Activated CD4-positive, alpha-beta T cell treated with anti-CD3 and anti-CD28 coated beads for 4 hours (primary cell): ENCODE measurements at places on chromosomes 1 and 21.
A peak's percentile ranks its signal among the peaks of the same experiment; 100 is the strongest.

GRCh38 chr1:116952738-116953275, 43.1 kb downstream of the PTGFRN start:
- DNase-seq = no peak

- DNase-seq = no peak
Measured at GRCh38 chr1:207214453-207214852, 107.0 kb upstream of the CD55 start.

GRCh38 chr1:162187687-162188276, 118.3 kb downstream of the NOS1AP start:
- DNase-seq = no peak

- DNase-seq = peak; percentile 59
Measured at GRCh38 chr1:37811027-37811655, 3.1 kb upstream of the YRDC start.

DNA sequence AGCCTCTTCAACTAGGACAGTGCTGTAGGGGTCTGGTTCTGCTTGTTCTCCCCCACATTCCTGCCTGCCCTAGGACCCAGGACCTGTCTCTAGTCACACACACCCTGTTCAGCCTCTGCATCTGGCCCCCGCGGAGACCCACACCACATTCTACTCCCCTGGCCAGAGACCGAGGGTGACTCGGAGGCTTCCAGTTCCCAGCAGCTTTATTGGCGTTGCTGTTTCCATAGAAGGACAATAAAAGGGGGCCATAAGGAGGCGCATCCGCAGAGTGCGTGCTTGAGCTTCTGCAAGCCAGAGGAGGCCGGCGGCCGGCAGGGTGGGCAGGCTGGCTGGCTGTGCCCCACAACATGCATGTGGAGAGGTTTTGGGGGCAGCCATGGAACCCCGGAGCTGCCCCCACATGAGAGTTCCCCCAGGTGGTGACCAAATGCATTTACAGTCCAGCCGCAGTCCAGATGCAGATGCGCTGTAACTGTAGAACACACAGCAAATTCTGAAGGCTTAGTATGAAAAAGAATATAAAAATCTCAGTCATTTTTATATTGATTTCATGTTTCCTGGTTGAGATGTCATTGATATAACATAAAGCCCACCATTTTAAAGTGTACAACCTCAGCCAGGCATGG, 52.4 kb downstream of the PDE9A start:
- no peak for DNase-seq

DNA sequence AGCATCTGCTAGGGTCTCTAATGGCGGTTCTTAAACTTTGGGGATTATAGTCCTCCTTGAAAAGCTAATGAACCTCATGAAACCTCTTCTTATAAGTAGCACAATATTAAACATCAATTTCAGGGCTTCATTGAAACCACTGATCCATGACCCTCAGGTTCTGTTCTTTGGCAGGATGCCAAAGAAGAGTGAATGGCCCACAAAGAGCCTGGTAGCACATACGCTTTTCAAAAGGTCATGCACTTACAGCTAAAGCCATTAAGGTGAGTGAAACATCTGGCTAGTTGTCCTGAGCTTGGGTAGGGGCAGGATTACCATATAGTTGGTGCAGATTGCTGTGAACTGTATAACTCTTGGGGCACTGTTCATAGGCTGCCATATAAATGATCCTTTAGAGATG, 42.3 kb downstream of the MDM4 start:
- no peak for DNase-seq

DNA sequence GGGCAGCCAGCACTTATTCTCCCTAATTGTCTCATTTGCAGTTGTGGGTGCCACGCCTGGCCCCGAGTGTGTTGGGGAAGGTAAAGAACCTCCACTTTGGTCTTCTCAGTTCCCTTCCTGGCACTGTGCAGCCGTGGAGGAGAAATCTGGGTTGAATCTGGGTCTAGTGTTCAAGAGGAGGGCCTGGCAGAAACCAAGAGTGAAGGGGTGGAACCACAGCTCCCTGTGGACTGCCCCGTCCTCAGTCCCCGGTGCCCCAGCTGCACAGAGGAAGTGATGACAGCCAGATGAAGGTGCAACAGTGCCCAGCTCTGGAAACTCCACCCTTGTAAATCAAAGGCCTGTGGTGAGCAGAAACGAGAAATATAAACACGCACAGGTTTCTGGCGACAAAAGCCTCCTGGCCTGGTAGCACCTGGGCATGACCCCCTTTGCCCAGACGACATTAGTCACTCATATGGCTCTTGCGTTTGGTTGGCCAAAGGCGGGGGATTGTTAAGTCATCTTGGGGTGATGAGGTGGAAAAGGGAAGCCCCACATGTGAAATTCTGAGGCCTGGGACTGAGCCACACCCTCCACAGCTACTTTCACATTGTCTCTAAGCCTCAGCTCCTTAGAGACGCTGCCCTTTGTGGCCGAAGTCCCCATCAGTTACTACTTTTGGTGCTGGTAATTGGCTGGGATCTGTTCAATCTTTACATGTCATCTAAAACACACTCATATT, 4.2 kb upstream of the ECE1 start:
- DNase-seq = peak; percentile 76

DNA sequence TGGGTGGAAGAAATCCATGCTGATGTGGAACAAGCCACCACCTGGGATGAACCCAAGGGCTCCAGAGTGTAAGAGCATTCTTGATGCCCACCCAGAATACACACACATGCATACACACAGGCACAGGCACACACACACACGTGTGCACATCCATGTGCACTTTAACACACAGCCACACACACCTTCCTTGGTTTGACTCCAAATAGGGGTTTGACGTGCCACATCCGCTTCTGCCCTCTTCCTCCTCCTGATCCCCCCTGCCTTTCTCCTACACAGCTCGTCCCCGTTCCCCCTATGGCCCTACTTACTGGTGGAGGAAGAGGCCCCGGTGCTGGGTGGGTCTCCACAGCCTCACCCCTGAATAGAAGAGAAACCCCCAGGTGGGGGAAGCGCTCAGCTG, 16.0 kb downstream of the SPATA21 start:
- DNase-seq = no peak

DNA sequence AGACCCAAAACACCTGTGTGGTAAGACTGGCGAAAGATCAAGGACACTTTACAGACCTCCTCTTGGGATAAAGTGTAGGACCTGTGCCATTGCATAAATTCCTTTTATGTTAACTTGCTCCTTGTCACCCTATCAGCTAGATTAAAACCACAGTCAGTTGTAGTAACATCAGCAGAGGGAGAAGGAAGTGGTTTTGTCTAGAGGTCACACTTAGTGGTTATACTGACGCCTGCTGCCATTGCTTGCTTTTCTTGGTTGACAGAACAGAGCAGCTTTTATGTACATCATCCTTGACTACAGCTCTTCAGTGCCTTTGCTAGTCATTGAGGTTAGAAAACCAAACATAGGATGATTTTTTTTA, 101.4 kb downstream of the PBX1 start:
- DNase-seq = no peak

DNA sequence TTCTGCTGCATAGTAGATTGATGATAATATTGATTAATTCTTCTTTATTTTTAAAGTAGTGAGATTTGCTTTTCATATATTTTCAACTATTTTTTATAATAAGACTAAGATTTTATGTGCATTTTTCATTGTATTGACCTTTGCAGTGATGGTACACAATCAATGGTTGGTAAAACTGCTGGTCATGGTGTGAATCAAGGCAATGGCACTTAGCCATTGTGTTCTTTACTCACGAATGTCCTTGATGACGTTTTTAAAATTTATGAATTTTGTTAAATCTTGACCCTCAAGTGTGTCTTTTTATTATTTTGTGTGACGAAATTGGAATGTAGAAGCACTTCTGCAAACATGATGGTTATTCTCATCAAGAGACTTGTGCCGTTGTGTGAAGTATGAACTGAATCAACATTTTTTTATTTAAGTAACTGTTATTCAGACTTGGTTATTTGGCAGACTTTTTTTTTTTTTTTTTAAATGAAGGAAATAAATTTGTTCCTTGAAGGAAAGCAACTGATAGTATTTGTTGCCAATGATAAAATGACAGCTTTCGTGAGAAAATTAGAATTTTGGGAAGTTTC, 22.6 kb downstream of the CDC73 start:
- no peak for DNase-seq

GRCh38 chr1:117851687-117852086, 77.7 kb downstream of the GDAP2 start:
- DNase-seq = no peak

DNA sequence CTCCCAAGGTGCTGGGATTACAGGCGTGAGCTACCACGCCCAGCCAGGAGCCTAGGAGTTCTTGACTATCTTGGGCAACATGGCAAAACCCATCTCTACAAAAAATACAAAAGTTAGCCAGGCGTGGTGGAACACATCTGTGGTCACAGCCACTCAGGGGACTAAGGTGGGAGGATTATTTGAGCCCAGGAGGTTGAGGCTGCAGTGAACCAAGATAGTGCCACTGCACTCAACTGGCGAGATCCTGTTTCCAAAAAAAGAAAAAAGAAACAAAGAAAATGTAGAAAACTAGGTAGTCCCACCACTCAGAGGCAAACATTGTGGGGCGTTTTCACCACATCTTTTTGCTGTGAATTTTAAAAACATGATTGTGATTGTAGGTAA, 141.3 kb downstream of the ZZZ3 start:
- no peak for DNase-seq

DNA sequence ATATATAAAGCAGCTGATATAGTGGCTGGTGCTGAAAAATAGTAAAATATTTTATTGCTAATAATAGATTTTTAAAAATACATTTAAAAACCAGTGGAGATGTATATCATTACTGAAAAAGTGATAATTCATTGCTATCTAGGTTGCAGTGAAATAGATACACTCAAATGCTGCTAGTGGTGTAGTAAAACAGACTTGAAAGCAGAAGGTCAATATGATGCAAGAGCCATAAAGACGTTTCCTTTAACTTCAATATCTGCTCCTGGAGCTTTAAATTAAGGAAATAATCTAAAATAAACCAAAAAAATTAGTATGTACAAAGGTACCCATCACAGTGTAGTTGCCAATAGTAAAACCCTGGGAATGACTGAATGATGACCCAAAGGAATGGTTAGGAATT, 26.2 kb downstream of the RHEX start:
- no peak for DNase-seq

DNA sequence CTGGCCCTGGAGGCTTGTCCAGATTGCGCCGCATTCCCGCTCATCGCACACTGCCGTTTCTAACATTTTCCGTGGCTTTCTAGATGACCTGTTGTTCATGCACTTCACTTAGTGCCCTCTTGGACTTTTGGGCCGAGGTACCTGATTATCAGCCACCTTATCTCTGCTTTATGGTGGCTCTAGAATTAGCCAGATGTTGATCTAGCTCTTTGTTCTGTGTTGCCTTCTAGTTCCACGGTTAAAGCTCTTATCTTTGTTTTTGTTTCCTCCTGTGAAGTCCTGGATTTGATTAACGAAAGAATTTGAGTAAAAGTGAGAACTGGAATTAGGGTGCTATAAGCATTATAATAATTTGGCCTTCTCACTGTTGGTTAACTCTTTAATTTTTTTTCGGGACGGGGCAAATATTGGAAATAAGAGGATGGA, 945 bp downstream of the RNPEP start:
- DNase-seq = no peak

GRCh38 chr1:90417126-90417525, 300.0 kb downstream of the BARHL2 start:
- DNase-seq = no peak

DNA sequence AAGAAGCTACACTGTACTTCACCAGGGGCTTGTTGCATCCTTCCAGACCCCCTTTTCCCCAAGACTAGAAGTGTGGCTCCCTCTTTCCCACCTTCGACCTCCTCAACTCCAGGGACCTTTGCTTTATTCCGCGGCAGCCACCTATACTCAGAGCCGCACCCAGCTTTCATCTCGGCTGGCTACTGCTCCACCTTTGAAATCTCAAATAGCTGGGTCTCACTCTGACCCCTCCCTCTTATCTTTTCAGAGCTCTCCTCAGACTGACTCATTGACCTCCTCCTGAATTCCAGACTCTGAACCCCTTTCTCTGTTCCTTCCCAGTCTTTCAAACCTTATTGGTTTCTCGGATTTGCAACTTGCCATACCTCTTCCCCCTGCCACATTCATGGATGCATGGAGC, 144.7 kb upstream of the JUN start:
- DNase-seq = no peak

DNA sequence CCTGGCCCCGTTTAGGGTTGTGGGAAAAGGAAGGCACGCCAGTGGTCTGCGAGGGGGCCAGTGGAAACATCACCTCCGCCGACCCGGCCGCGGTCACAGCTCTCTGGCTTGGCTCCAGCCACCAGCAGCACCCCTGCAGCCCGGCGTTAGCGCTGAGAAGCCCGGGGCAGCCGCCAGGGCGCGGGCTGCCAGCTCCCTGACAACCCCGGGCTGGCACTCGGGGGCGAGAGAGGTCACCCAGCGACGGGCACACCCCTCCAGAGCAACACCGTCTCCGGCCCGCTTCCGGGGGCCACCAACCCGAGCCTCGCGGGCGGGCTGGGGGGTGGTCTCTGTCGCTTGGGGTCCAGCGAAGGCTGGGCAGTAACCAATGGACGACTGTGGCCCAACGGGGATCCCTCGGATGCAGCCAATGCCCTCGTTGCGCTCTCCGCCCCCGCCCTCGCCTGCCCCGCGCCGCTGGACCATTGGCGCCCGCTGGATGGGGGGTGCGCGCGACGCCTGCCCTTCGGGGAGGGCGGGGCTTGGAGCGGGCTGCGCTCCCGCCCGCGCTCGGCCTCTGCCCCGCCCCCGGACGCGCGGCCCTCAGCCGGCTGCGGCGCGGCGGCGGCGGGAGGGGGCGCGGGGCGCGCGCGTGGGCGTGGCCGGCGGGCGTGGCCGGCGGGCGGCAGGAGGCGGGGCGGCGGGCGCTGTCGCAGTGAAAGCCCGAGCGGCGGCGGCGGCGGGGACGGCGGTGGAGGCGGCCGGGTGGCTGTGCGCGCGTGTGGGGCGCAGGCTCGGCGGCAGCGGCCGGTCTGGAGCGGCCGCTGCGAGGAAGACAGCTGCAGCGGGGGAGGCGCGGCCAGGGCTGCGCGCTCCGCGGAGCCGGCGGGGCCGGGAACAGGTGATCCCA, at the start of gene MAN1C1:
TSS of gene MAN1C1 (plus strand) at position 697 of the 892 bp plus-strand sequence. CDS start 1,007 bp downstream, outside the sequence.
- DNase-seq = peak; percentile 75

- DNase-seq = no peak
Measured at GRCh38 chr1:51607681-51608095, 9.2 kb upstream of the OSBPL9 start.

GRCh38 chr1:82463951-82464350, 663.2 kb downstream of the ADGRL2 start:
- no peak for DNase-seq

- DNase-seq = no peak
Measured at GRCh38 chr21:42991992-42992740, 17.8 kb downstream of the PKNOX1 start.
